ENCODE measurements at places on chromosomes 5 and 9.

- no peak for DNase-seq
Measured at GRCh38 chr9:134773842-134774241, 106.8 kb upstream of the FCN2 start.

DNA sequence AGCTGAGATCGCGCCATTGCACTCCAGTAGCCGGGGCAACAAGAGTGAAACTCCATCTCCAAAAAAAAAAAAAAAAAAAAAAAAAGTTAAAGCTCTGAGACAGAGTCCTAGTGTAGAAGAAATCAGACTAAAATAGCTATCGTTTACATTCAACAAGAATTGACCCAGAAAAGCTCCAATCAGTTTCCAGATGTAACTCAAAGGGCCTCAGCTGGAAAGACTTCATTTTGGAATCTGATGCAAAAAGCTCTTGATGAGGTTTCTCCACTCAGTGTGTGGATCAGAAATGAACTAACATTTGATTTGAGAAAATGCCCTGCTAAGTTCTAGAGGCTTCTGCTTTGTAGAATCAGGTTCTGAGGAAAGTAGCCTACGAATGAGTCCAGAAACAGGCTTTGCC is 7.2 kb upstream of the C1QTNF2 start:
- DNase-seq = no peak

DNA sequence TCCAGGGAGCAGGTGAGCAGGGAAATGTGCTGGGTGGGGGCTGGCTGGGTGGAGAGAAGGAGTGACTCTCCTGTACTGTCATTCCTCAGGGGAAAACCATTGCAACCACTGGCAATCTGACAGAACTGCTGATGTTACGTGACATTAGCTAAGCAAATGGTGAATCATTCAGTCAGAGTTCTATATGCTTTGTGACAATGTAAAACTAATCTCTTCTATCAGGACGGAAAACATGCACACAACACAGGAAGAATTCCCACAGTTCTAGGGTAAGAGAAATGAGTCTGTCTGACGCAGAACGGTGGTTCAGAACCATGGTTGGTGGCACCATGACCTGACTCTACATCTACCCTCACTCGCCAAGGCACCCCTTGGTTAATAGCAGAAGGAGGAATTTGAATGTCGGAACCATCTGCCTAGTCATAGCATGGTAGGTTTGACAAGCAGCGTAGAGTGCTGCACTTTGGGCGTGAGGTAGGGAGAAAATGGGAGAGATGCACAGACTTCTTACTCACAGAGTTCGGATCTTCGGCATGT is 243.6 kb upstream of the PANK3 start:
- no peak for DNase-seq

- no peak for DNase-seq
Measured at GRCh38 chr5:141298376-141298775, 5.5 kb downstream of the SLC25A2 start.
